ENCODE measurements at places on chromosomes 3 and 15.

DNA sequence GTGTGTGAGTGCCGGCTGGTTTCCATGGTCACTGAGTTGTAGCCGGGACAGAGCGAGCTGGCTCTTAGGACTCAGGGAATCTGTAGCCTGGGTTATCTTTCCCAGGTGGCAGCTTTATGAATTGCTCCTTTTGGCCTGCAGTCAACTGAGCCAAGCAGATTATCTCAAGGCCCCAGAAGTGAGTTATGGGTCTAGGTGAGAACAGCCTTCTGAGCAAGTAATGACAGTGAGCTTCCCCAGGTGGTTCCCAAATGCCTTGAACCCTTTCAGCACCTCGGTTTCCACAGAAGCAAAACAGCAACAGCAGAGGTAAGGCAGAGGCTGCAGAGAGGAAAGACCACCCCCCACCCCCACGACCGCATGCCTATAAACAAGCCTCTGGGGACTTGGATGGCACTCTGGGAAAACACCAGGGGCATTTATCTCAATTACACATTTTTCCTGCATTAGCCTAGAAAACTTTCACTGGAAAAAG, 56.7 kb upstream of the DGKG start:
- DNase-seq: no peak

DNA sequence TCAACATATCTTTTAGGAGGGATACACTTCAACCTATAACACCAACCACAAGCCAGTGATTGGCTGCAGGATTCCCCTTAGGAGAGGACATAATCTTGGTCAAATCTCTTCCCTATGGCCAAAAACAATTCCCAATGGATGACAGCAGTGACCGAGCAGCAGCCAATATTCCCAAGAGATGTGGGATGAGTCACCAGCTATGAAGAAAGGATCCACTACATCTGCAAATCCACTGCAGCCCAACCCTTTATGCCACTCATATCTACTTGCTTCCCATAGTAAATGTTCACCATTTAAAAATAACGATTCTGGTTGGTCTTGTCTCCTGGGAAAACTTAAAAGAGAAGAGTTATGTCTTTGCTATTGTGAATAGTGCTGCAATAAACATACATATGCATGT, 4.5 kb upstream of the IQCF5 start:
- no peak for DNase-seq

DNA sequence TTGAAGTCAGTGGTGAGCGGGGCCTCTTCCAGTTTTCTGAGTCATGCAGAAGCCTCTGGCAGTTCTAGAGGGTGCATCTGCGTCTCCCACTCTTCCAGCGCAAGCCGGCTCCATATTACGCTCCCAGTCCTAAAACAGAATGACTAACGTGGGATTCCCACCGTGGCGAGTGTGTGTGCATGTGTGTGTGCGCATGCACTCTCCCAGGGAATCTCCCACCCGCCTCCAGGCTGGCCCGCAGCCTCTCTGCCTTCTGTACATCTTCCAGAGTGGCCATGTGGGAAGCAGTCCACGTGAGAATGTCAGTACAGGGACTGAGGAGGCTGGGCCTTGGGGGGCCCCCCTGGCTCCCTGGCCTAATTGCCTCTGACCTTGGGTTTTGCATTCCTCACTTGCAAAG, 87.7 kb downstream of the LSM3 start:
- DNase-seq: no peak

DNA sequence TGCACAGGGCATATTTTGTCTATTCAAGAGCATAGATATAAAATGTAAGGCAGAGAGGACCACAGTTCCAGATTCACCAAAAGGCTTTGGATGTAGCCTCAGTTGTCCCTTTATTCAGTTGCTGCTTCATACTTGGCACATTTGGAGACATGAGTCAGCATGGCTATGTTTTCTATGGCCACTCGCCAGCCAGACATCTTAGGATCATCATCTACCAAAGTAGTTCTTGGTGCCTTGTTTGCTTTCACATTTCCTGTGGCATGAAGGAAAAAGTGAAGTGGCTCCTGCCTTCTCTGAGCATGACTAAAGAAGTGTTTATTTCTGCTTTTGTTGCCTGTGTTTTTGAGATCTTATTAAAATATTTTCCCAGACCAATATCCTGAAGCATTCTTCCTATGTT, 7.2 kb downstream of the SUSD5 start:
- DNase-seq: no peak

DNA sequence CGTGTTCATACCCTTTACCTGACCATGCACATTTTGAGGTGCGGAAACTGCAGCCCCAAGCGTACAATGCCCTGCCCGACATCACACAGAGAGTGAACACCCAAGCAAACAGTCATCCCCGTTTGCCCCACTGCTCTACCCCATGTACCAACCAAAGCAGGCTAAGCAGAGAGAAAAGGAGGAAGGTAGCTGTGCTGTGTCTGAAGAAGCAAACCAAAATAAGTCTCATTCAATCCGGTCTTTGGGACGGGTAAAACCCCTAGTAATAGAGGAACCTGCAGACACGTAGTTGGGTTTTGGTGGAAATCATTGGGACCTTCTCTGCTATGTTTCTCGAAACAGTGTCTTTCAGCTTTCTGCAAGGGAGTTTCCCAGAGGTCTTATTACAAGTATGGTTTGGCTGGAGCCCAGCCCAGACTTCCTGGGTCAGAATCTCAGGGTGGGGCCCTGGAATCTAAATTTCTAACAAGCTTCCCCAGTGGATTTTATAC, 164.6 kb upstream of the HES1 start:
- no peak for DNase-seq

DNA sequence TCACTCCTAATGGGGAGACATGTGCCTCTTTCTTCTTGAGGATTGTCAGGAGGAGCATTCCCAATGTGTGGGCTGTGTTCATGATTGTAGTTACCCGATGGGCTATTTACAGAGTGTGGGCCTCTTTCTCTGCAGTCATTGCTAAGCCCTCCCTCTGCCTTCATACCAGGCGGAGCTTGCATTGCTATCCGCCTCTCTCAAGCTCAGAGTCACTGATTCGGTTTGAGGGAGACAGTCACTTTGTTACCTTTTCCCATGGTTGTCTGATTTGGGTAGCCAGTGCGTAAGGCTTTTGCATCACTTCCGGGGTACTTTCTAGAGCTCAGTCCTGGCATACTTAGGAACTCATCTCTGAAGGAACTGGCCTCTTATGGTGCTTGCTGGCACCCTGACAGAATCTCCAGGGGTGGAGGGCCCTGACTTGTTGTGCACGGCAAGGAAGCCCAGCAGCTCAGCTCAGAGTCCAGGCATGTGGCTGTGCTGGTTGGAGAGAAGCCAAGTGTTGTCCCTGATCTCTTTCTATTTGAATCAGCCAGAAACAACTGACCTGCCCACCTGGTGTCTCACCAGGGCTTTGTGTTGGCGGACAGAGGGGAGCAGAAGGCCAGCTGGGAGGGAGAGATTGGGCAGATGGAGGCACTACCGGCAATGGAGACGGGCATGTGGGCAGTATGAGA, 79.8 kb downstream of the EPHB1 start:
- DNase-seq: no peak

DNA sequence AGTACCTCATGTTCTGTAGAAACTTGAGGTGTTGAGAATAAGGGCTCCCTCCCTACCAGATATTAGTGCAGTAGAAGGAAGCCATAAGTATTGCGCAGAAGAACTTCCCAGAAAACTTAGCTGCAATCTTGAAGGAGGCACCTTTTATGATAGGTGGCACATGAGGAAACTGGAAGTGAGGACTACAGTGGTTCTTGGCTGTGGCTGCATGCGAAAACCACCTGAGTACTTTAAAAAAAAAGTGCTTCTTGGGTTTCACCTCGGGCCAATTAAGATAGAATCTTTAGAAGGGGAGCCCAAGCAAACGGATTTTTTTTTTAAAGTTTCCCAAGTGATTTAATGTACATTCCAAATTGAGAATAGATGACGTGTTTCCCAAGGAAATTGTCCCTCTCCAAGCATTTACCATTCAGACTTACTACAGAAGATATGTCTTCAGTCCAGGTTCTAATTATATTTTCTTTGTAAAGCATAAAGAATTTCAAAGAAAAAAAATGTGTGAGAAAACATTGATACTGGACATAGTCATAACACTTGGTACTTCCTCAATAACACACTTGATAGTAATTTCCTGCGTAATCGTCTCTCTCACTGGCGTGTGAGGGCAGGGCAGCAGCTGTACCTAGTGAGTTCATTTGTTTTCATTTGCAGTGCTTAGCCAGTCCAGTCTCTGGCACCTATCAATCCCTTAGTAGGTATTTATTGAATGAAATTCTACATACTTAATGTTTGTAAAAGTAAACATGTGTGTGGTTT, 12.3 kb upstream of the NR1I2 start:
- no peak for DNase-seq

DNA sequence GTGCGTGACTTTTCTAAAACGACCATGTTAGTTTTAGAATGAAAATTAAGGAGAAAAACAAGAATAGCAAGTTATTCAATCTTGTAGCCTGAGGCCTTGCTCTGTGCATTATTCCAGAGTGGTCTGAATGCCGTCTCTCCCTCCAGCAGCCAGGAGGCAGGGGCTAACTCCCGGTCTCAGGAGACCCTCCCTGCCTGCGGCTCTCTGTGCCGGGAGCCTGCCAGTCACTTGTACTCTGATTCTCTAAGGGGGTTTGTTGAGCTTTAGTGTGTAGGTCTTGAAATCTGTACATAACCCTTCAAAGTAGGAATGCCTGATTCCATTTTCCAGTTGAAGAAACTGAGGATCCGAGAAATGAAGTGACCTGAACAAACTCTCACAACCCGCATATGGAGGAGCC, 97.3 kb downstream of the ARNT2 start:
- DNase-seq: no peak

- no peak for DNase-seq
Observed at GRCh38 chr3:32684029-32684799, 774 bp upstream of the CNOT10 start.

GRCh38 chr3:183151086-183151485, 11.4 kb downstream of the LAMP3 start:
- DNase-seq: no peak

GRCh38 chr3:169541528-169541927, 122.0 kb downstream of the MECOM start:
- DNase-seq: no peak

GRCh38 chr3:142117056-142117851, 32.1 kb downstream of the TFDP2 start:
- no peak for DNase-seq

DNA sequence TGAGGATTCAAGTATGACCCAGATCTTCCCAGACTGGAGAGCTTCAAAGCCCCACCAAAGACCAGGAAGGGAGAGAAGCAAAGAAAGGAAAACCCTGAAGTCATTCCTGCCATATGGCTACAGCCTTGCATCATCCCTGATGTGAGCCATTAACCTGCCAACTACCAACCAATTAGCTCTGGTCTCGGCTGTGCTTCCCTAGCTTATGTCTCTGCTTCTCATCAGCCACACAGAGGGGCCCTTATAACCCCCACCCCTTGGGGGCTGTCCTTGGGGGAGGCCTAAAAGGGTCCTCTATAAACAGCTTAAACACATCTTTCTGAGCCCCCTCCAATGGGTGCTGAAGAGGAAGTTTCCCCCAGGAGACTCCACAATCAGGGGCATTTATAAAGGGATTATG, 52.8 kb downstream of the NOX5 start:
- DNase-seq: no peak

GRCh38 chr15:80929225-80929624, 60.4 kb downstream of the MESD start:
- DNase-seq: no peak

GRCh38 chr3:27637346-27637995, 84.7 kb downstream of the EOMES start:
- no peak for DNase-seq

- DNase-seq: no peak
Observed at GRCh38 chr3:158111861-158112260, 2.0 kb downstream of the RSRC1 start.

- DNase-seq: no peak
Observed at GRCh38 chr15:70049701-70050301, 47.9 kb downstream of the TLE3 start.

DNA sequence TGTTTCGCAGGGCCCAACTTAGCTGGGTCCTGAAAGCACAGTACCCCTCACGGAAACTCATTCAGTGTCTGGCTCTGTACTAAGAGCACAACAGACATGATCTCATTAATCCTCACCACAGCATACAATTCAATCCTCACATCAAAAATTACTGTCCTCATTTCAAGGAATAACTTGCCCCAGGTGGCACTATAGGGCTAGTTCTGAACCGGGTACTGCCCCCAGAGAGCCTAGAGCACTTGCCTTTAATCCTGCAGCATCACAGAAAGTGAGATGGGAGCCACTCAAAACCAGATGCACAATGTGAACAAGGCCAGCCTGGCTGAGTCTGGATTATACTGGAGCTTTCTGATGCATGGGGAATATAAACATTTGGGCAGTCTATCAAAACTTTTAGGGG, 122.6 kb downstream of the OSBPL10 start:
- no peak for DNase-seq

DNA sequence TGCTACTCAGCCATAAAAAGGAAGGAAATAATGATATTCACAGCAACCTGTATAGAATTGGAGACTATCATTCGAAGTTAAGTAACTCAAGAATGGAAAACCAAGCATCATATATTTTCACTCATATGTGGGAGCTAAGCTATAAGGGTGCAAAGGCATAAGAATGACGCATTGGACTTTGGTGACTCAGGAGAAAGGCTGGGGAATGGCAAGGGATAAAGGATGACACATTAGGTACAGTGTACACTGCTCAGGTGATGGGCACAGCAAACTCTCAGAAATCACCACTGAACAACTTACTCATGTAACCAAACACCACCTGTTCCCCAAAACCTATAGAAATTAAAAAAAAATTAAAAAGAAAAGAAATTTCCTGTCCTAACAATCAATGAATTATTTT, 42.7 kb downstream of the ALCAM start:
- no peak for DNase-seq

DNA sequence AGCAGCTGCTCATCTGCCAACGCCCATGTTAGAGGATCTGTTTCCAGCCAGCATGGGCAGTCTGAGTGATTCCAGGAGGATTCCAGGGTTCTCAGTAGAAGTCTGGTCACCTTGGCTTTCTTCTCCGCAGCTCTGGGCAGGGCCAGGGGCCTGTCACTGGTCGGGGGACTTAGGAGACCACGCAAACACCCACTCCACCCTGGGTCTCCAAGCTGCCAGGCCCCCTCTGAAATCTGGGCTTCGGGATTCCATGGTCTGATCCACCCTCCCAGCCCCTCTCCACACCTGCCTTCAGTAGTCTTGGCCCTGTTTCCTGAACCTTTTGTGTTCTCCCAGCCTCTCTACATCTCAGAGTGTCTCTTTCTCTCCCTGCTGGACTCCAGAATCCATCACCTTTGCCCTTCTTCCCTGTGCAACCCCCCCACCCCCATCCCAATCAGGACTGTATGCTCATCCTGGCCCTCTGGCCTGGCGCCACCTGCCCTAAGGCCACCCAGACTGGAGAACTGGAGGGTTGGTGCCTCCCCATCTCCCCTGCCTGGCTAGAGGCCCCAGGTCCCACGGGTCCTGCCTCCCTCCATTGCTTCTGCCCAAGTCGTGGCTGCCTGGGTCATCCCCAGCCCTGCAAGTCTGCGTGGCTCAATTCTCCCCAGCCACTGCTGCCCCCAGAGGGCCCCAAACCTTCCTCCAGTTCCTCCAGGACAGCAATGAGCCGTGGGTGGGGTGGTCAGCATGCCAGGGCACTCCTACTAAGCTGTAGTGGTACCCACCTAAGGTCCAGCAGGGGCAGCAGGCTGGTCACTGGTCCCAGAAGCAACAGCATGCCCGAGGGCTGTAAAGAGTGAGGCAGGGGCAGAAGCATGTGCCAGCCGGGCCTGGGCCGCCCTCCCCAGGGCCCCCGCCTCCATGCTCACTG, 102.8 kb downstream of the TBC1D2B start:
- DNase-seq: peak; percentile 38

- no peak for DNase-seq
Observed at GRCh38 chr3:12797892-12798558, 1.5 kb downstream of the CAND2 start.

Data from H1 (cell line).